ENCODE measurements at places on chromosomes 4 and X. TPM values are rescaled to one million over a fixed set of nuclear protein-coding genes. Genes with fewer than 3 reads are reported as not detected.

Gene KLHL4
- total RNA-seq, result not detected

Gene SHROOM4
- total RNA-seq, result 2.6 TPM

Gene ANOS1
- 2.0 TPM for total RNA-seq

Gene TKTL2
- not detected for total RNA-seq

Gene PLXNB3
- 43.3 TPM for total RNA-seq

Gene KDR
- 32.3 TPM for total RNA-seq

Gene DRD5
- total RNA-seq, result not detected

Gene UGT2B11
- total RNA-seq, result 0.29 TPM

Gene ABLIM2
- 15.8 TPM for total RNA-seq

Gene STPG2
- total RNA-seq, result not detected

Gene CRMP1
- total RNA-seq, result not detected

Gene MYOZ2
- not detected for total RNA-seq

Gene GLRB
- 12.1 TPM for total RNA-seq

Gene AKAP14
- total RNA-seq, result not detected

Gene OCRL
- 18.0 TPM for total RNA-seq

Gene MAOA
- total RNA-seq, result 134 TPM

Gene GAGE12E
- total RNA-seq, result not detected

Data from stomach (tissue), 19 donors.